Bronchial epithelial cell (primary cell): ENCODE measurements at places on chromosomes 7 and 10. TPM values are rescaled to one million over a fixed set of nuclear protein-coding genes. Genes with fewer than 3 reads are reported as not detected.

- DNase-seq = no peak
These were observed 34.2 kb downstream of the FIGNL1 start for GRCh38 chr7:50415844-50416364.

DNA sequence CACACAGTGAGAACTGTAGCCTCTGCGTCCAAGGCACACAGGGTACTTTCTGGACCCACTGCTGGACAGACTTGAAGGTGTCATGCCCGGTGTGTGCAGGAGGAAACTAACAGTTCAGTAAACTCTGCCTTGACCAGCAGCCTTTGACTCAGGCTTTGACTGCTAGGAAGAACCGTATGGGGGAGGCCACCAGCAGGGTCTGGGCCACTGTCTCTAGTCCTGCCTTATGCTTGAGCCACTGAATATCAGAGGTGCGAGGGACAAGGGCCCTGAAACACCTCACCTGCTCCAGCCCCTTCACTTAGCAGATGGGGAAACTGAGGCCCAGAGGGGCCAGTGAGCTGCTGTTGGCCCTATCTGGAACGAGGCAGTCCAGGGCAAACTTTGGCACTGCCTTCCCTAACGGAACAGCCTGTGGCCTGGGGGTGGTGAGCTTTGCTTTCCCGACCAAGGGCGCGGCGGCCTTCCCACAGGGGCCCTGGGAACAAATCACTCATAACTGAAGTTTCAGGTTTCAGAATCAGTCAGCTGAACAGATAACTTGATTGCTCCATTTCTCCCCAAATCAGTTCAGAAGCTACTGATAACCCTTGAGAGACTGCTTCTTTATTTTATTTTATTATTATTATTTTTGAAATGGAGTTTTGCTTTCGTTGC is 130.0 kb downstream of the FAM53B start:
- DNase-seq = no peak

DNA sequence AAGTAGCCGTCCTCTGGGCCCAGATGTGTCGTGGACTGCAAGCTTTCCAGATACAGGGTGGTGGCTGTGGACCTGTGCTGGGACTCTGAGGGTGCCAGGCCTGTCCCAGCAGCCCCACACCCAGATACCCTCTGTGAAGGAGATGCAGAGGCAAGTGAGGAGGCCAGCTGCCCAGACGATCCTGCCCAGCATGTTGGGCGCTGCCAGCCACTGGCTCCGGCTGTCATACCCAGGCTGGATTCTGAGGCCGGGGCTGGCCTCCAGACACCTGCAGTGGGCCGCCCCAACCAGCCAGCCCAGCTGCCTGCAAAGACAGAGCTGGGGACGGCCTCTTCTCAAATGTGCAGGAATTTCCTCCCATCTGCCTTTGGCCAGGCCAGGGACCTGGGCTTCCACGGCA is 39.1 kb upstream of the EBF3 start:
- no peak for DNase-seq

GRCh38 chr10:98436704-98437103 is 10.0 kb downstream of the HPS1 start:
- DNase-seq = no peak

DNA sequence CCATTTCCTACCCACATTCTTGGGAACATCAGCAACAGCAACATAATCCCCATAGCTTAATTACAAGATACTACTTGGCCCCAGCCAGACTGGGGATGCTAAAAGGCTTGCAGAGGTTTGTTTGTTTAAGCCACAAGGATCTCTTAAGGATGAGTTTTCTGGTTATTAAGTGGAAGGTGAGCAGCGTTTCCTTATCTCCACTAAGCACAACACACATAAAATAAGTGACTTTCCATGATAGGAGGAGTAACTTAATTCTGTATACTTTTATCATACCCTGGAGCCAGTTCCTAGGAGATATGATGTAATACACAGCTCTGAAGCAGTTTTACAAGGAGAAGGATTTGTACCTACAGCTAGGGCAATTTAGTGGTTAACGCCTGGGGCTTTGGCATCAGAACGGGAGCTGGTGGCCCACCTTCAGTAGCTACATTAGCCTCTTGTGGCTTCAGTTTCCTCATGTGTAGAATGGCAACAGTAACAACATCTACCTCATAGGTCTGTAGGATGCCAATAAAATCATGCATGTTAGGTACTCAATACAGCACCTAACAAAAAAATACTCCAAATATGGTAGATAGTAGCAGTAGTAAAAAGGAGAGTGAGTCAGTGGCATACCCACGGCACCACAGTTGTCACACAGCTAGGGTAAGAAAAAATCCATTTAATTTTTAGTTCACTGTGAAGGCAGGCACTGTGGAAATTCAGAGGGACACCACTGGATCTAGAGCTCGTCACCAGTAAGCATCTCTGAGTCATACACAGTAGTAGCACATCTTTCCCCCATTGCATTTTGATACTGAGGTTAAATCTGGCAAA is 55.2 kb downstream of the DOCK4 start:
- no peak for DNase-seq

GRCh38 chr7:27176524-27176845 is 2.4 kb upstream of the HOXA10 start:
- DNase-seq = no peak

DNA sequence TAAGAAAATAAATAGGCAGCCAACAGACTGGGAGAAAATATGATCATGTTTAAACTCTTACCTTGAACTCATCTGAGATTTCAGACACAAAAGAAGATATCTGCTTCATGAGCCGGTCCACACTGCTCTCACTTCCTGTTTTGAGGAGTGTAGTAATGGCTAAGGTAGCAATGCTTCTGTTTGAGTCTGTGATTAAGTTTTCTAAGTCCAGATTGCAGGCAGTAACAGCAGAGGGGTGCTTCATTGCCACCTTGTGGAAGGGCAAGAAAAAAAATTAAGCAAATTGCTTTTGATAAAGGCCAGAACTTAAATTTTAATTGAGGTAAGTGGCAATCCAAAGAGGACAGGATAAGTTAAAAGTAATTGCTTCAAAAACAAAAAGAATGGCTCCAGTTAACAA is 69.1 kb downstream of the MEST start:
- DNase-seq = peak; percentile 73

Gene AGR3
- total RNA-seq = not detected in 2 replicates

Gene PROSER2
- 20.8 and 27.8 TPM in 2 replicates for total RNA-seq

Gene PLEKHA8
- total RNA-seq = 17.0 and 17.1 TPM in 2 replicates

Gene TFEC
- total RNA-seq = 0.13 TPM in 1 of 2 replicates, not detected in the other
